ENCODE measurements at places on chromosomes 5 and 9.
A peak's percentile ranks its signal among the peaks of the same experiment; 100 is the strongest.

GRCh38 chr9:121945849-121946248 is 147.3 kb downstream of the TTLL11 start:
- no peak overlapping the region for H3K27ac ChIP-seq
- no peaks in the 10 kb centered on the region for H3K36me3 ChIP-seq
- no peaks in the 10 kb centered on the region for H3K4me1 ChIP-seq
- DNase-seq = no peak
- no peak overlapping the region for H3K4me3 ChIP-seq
- no peaks in the 10 kb centered on the region for H3K27me3 ChIP-seq

GRCh38 chr9:13446938-13447842 is 167.7 kb upstream of the MPDZ start:
- no peaks in the 10 kb centered on the region for H3K27me3 ChIP-seq
- no peak overlapping the region for H3K4me3 ChIP-seq
- H3K27ac ChIP-seq = no peak overlapping the region
- H3K36me3 ChIP-seq = no peaks in the 10 kb centered on the region
- no peak for DNase-seq

DNA sequence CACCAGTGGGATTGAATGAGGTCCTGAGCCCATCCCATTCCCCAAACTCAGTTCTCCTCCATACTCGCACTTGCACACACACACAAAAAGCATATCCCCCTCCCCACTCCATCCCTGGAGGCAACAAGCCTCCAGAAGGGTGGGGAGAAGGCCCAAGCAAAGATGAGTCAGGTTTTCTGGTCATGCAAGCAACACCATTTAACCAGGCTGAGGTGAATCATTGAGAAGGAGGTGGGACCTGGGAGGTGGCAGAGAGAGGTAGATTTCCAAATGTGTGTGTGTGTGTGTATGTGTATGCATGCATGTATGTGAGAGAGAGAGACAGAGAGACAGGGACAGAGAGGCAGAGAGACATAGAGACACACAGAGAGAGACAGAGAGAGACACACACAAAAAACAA is 185.2 kb upstream of the TRIM32 start:
- DNase-seq = no peak
- no peak overlapping the region for H3K4me3 ChIP-seq
- no peak overlapping the region for H3K27ac ChIP-seq
- no peaks in the 10 kb centered on the region for H3K4me1 ChIP-seq

GRCh38 chr5:77224672-77225355 is 14.3 kb downstream of the PDE8B start:
- no peak overlapping the region for H3K4me3 ChIP-seq
- H3K27ac ChIP-seq = no peak overlapping the region
- H3K4me1 ChIP-seq = peaks cover under 1% of the 10 kb centered on the region
- peaks cover 31% of the 10 kb centered on the region for H3K27me3 ChIP-seq

DNA sequence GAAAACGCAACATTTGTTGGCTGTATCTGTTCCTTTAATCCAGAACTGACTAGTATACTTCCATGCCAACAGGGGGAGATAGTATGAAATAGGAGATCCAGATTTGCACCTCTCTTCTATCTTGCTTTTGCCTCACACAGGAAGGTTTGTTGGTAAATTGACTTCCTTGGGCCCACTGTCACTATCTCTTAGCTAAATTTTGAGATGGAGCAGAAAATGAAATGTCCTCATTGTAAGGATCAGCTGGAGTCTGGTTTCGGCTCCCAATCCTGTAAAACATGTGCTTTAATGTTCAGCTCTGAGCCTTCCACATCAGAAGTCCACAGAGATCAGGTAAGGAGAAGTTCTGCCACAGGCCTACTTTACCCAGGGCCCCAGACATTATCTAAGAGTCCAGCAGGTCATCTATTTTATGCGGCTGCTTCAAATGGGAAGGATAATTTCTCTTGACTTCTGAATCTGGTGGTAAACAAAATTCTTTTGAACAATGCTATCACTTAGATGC is 176.8 kb downstream of the FER start:
- no peak for DNase-seq
- H3K36me3 ChIP-seq = peaks cover 3% of the 10 kb centered on the region
- peaks cover 5% of the 10 kb centered on the region for H3K4me1 ChIP-seq
- H3K27me3 ChIP-seq = no peaks in the 10 kb centered on the region
- H3K27ac ChIP-seq = no peak overlapping the region

GRCh38 chr5:74544811-74545210 is 95.7 kb downstream of the ENC1 start:
- no peak overlapping the region for H3K4me3 ChIP-seq
- no peaks in the 10 kb centered on the region for H3K27me3 ChIP-seq
- H3K4me1 ChIP-seq = no peaks in the 10 kb centered on the region

- no peak overlapping the region for H3K27ac ChIP-seq
- no peak overlapping the region for H3K4me3 ChIP-seq
- no peaks in the 10 kb centered on the region for H3K4me1 ChIP-seq
- peaks cover 21% of the 10 kb centered on the region for H3K27me3 ChIP-seq
- no peak for DNase-seq
Observed at GRCh38 chr5:77943851-77944250, 167.7 kb upstream of the TBCA start.

GRCh38 chr9:71704796-71705195 is 63.5 kb downstream of the CEMIP2 start:
- no peak for DNase-seq
- H3K36me3 ChIP-seq = peaks cover 40% of the 10 kb centered on the region
- H3K4me1 ChIP-seq = no peaks in the 10 kb centered on the region
- H3K4me3 ChIP-seq = no peak overlapping the region
- H3K27me3 ChIP-seq = no peaks in the 10 kb centered on the region

DNA sequence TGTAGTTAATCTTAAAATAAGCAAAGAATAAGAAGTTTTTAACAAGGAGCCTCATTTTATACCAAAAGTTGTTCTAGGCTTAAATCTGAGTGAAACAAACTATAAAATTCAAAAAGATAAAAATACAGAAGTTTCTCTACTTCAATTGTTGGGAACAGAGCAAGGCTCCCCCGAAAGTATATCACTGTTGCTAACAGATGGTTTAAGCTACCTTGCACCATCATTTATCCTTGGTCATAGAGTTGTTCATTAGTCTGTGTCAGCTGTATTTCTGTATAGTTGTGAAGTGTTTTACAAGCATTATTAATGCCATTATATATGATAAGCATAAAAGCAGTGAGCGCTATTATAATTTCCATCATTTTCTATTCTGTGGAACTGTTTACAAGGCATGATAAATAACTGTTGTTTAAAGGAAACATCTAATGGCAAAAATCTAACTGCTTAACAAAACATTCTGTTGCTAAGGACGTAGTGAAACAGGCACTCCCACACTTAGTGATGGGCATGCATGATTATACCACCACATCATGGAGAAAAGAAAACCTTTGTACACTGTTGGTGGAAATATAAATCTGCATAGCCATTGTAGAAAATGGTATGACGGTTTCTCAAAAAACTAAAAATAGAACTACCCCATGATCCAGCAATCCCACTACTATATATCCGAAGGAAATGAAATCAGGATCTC is 23.3 kb upstream of the ACO1 start:
- no peaks in the 10 kb centered on the region for H3K36me3 ChIP-seq
- no peaks in the 10 kb centered on the region for H3K4me1 ChIP-seq
- no peak overlapping the region for H3K4me3 ChIP-seq
- no peak for DNase-seq
- H3K27me3 ChIP-seq = peaks cover 14% of the 10 kb centered on the region
- H3K27ac ChIP-seq = no peak overlapping the region

GRCh38 chr5:131389096-131389868 is 125.4 kb downstream of the CDC42SE2 start:
- DNase-seq = no peak
- peak overlapping the region; percentile 68 for H3K27ac ChIP-seq
- H3K4me1 ChIP-seq = peaks cover 80% of the 10 kb centered on the region
- peaks cover 78% of the 10 kb centered on the region for H3K36me3 ChIP-seq

DNA sequence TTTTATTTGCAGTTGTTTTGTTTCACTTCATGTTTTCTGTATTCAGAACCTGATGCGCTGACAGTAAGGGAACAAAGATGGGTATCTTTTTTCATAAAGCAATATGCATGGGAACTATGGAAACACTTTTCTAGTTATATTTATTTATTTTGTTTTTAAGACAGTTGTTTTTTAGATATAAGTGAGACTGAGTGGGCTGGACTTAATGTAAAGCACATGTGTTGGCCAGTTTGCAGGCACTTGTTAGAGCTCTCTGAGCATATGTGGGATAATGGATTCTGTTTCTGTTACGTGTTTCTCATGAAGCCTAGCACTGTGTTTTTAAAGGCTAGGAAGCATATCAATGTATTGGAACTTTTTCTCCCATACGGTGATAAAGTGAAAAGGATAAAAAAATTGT is 164.1 kb downstream of the PRR16 start:
- H3K4me1 ChIP-seq = no peaks in the 10 kb centered on the region
- no peaks in the 10 kb centered on the region for H3K27me3 ChIP-seq
- no peak overlapping the region for H3K27ac ChIP-seq

DNA sequence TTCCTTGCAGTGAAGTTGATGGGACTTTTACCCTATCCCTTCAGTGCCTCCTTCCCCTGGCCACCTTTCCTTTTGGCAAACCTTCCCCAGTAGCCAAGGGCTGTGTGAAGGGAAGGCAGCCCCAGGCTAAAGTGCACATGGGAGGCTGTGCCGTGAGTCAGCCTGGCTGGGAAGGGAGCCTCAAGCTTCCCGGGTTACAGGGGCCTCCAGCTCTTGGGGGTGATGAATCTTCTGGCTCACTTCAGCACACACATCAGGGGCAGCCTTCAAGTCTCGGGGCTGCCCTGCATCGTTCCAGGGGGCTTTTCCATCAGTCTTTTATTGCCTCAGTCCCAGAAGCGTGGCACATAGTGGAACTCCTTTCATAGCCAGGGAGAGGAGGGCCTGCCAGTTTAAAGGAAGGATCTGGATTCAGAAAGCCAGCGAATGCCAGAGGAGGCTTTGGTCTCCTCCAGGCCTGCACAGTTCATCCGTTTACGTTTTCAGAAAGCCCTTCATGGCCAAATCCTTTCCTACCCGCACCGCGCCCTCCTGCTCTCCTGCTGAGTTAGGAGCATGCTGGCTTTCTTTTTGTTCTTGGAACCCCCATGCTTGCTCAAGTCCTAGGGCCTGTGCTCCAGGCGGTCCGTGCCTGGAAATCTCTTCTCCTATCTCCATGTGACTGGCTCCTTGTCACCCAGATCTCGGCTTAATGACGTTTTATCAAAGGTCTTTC is 134.8 kb upstream of the KLF4 start:
- no peak for DNase-seq
- H3K27me3 ChIP-seq = no peaks in the 10 kb centered on the region
- H3K27ac ChIP-seq = no peak overlapping the region
- H3K4me3 ChIP-seq = no peak overlapping the region
- no peaks in the 10 kb centered on the region for H3K36me3 ChIP-seq

DNA sequence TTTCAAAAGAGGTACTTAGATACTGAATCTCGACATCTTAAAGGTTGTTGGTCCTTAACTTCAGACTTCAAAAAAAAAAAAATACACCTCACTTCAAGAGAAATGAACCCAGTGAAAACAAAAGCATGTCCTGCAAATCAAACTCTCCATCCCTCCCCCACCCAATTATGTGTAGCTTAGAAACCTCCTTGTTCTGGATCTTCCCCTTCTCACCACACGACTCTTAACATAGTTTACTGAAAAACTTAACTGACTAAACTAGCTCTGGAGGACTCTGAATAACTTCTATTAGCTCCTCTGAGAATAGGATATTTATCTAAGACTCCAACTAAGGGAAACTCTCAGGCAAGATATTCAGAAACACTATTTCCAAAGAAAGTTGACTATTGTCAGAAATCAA is 48.7 kb upstream of the HK3 start:
- no peak overlapping the region for H3K4me3 ChIP-seq
- H3K36me3 ChIP-seq = peaks cover 39% of the 10 kb centered on the region
- DNase-seq = no peak
- peaks cover 2% of the 10 kb centered on the region for H3K4me1 ChIP-seq
- H3K27me3 ChIP-seq = no peaks in the 10 kb centered on the region
- H3K27ac ChIP-seq = no peak overlapping the region

DNA sequence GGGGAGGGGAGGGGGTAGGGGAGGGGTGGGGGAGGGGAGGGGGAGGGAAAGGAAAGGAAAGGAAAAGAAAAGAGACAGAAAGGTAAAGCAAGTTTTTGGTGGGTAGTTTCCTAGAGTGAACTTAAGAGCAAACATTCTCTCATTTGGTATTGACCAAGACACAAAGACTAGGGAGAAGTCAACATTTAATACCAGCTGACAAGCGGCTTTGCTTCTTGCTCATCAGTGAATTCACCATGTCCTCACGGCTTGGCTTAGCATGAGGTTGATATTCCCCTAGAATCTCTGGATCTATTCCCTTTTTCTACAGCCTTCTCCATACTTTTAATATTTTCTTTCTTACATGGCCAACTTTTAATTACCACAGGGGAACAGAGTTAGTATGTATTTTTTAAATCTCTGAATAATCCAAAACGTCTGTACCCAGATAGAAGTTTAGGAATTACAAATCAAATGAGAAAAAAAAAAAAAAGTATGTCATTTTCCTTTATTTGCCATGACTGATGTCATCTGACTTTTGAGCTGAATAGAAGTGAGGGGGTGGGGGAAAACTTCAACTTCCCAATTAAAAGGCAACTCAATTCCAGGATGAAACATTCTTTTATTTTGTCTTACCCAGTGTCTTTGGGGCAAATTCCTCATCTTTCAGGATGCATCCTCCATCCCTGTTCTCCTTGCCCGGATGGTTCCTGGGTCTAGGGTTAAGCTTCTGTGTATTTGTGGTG is 40.1 kb upstream of the GLIS3 start:
- no peak overlapping the region for H3K27ac ChIP-seq
- H3K27me3 ChIP-seq = peaks cover 2% of the 10 kb centered on the region
- DNase-seq = no peak
- no peak overlapping the region for H3K4me3 ChIP-seq
- H3K36me3 ChIP-seq = no peaks in the 10 kb centered on the region

GRCh38 chr9:137945581-137945980 is 68.0 kb downstream of the CACNA1B start:
- no peak for DNase-seq
- no peak overlapping the region for H3K4me3 ChIP-seq
- H3K36me3 ChIP-seq = no peaks in the 10 kb centered on the region
- H3K4me1 ChIP-seq = no peaks in the 10 kb centered on the region
- H3K27me3 ChIP-seq = no peaks in the 10 kb centered on the region

- peaks cover 4% of the 10 kb centered on the region for H3K36me3 ChIP-seq
- H3K27ac ChIP-seq = no peak overlapping the region
- H3K4me1 ChIP-seq = peaks cover 4% of the 10 kb centered on the region
- no peak for DNase-seq
Observed at GRCh38 chr9:125696106-125696647, 10.8 kb downstream of the MAPKAP1 start.

- no peak overlapping the region for H3K27ac ChIP-seq
- peaks cover 56% of the 10 kb centered on the region for H3K36me3 ChIP-seq
- H3K27me3 ChIP-seq = no peaks in the 10 kb centered on the region
- DNase-seq = no peak
- no peak overlapping the region for H3K4me3 ChIP-seq
Observed at GRCh38 chr5:43616535-43616934, 13.6 kb downstream of the NNT start.

DNA sequence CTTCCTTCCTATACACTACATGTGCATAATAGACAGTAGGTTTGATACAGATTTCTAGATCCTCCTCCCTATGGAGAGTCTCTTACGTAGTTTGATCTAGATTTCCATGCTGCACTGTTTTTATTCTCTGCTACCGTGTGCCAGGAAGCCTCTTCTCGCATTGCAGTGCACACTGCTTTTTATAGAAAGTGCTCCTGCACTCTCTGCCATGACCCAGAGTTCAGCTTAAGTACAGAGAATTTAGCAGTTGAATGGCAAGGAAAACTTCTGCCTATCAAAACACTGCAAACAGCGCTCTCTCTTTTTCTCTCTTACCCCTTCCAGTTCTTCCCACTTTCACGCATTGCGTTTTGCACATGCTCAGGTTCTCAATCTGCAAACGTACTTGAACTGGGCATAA is 187.4 kb downstream of the ARHGAP26 start:
- DNase-seq = no peak
- peaks cover 11% of the 10 kb centered on the region for H3K4me1 ChIP-seq
- H3K36me3 ChIP-seq = peaks cover 13% of the 10 kb centered on the region
- H3K4me3 ChIP-seq = no peak overlapping the region
- no peak overlapping the region for H3K27ac ChIP-seq

Data from activated CD4-positive, alpha-beta T cell treated with anti-CD3 and anti-CD28 coated beads, Interleukin-2, amount 10 ng/mL, durations not matched to agents 7 days and 5 days (primary cell).